ENCODE measurements at places on chromosomes 16 and 17. TPM values are rescaled to one million over a fixed set of nuclear protein-coding genes. Genes with fewer than 3 reads are reported as not detected.

Gene KRTAP9-8
- not detected for total RNA-seq

GRCh38 chr17:72706396-72706981 is 386.0 kb downstream of the SLC39A11 start:
- no peak for DNase-seq
- peaks cover 55% of the 10 kb centered on the region for H3K4me1 ChIP-seq
- no peak overlapping the region for H3K4me3 ChIP-seq
- peaks cover 40% of the 10 kb centered on the region for H3K36me3 ChIP-seq
- no peaks in the 10 kb centered on the region for H3K27me3 ChIP-seq

DNA sequence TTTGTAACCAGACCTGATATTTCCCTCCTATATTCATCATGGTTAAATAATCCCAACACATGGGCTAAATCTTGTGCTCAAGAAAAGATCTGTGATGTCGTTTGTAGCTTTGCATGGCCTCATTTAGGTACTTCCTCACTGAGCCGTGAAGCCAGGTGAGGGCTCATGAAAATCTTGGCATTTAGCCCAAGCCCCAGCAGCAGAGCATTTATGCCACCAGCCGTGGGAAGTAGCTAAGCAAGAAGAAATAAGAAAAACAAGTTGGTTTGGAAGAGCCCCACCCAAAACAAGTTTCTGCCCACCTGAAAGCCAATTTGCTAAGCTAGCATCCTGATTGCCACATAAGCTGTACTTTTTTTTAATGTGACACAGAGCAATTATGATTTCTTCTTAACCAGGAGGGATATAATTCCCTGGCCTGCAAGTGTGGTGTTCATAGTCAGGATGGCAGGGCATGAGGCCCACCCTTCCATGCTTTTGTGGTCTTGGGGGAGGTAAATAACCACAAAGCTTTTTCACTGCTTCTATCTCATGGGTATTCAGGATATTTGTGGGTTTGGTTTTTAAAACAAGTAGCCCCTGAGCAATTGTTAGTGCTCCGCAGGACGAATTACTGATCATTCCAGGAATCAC is 10.5 kb downstream of the TMIGD1 start:
- H3K27ac ChIP-seq: peak overlapping the region; percentile 67
- peaks cover 2% of the 10 kb centered on the region for H3K27me3 ChIP-seq
- H3K4me1 ChIP-seq: peaks cover 24% of the 10 kb centered on the region

- peak overlapping the region; percentile 99 for H3K4me3 ChIP-seq
- H3K4me1 ChIP-seq: peaks cover 46% of the 10 kb centered on the region
- H3K27ac ChIP-seq: peak overlapping the region; percentile 99
- peaks cover 48% of the 10 kb centered on the region for H3K36me3 ChIP-seq
These were observed 1.0 kb downstream of the HERPUD1 start for GRCh38 chr16:56932721-56933619.

Gene FA2H
- not detected for total RNA-seq

GRCh38 chr16:30628628-30629540 is 18.7 kb upstream of the ZNF689 start:
- H3K36me3 ChIP-seq: peaks cover 1% of the 10 kb centered on the region
- peaks cover 11% of the 10 kb centered on the region for H3K4me1 ChIP-seq
- no peak overlapping the region for H3K27ac ChIP-seq
- H3K27me3 ChIP-seq: no peaks in the 10 kb centered on the region
- H3K4me3 ChIP-seq: no peak overlapping the region

Gene CCL3
- 3.7 TPM for total RNA-seq

Gene MT1G
- total RNA-seq: 10.2 TPM

Gene BRD7
- total RNA-seq: 105 TPM

GRCh38 chr16:51442141-51442870 is 291.2 kb upstream of the SALL1 start:
- no peak overlapping the region for H3K27ac ChIP-seq
- H3K36me3 ChIP-seq: no peaks in the 10 kb centered on the region
- H3K27me3 ChIP-seq: peaks cover 24% of the 10 kb centered on the region
- H3K4me3 ChIP-seq: no peak overlapping the region
- DNase-seq: no peak

Gene DNAH17
- 0.07 TPM for total RNA-seq

- H3K36me3 ChIP-seq: peaks cover 32% of the 10 kb centered on the region
- H3K4me3 ChIP-seq: peak overlapping the region; percentile 88
- DNase-seq: no peak
These were observed 656 bp upstream of the GEMIN4 start for GRCh38 chr17:752620-753219.

Gene PEMT
- 17.3 TPM for total RNA-seq

- no peak for DNase-seq
- no peak within 1 kb of the TSS for H3K27ac ChIP-seq
- H3K36me3 ChIP-seq: no peaks in the 10 kb centered on the region
- peaks cover 10% of the 10 kb centered on the region for H3K4me1 ChIP-seq
- H3K27me3 ChIP-seq: peaks cover 15% of the 10 kb centered on the region
These were observed at the start of gene CD300H for GRCh38 chr17:74567397-74567796. Gene CD300H, minus strand, starts transcription at chr17:74567509.

DNA sequence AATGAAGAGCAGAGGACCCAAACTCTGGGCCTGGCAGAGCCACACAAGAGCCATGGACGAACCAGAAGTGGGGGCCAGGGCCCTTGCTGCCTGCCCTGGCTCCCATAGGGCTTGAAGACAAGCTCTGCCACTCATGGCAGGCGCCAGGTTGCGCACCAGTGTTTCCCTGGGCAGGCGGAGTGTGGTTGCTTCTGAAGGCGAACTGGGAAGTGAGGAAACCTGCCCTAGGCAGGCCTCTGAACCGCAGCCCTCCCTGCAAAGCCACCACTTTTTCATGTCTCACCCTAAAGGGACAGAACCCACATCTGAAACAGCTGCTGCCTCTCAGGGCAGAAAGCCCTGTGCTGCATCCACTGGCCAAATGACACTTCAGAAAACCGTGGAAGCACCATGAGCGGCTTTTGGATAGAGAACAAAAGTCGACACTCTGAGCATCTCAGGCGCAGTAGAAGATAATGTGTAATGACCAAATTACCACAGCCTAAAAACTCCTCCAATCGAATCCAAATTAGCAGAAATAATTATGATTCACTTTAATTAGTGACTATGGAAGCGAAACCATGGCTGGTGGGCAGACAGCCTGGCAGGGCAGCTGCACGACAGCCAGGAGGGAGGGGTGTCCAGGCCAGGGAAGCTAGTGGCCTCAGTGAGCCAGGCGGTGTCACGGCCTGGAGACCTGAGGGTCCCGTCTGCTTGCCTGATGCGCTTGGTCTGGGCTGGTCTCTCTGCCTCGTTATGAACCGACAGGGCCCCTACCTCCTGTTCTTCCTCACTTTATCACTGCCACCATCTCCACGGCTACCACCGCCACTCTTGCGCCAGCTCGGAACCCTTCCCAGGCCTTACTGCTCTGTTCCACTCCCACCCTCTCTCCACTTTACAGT is 59.1 kb downstream of the PRMT7 start:
- H3K27ac ChIP-seq: peak overlapping the region; percentile 69
- H3K36me3 ChIP-seq: no peaks in the 10 kb centered on the region
- peak; percentile 49 for DNase-seq
- H3K27me3 ChIP-seq: peaks cover 34% of the 10 kb centered on the region
- peak overlapping the region; percentile 58 for H3K4me3 ChIP-seq
